ENCODE measurements at places on chromosomes 7 and 10.
A peak's percentile ranks its signal among the peaks of the same experiment; 100 is the strongest.

GRCh38 chr10:91071786-91072185 lies 148.7 kb upstream of the PCGF5 start:
- DNase-seq, result no peak

DNA sequence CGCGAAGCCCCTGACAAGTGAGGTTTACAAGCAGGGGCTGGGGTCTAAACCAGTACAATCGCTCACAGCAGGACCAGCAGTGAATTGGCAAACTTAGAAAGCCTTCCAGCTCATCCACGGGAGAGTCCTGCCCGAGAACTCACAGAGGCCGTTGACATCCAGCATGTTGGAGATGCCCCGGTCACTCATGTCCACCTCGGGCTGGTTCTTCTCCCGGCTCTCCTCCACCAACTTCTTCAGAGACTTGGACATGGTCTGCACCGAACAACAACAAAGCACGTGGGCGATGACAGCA lies 447 bp downstream of the RSU1 start:
- no peak for DNase-seq

DNA sequence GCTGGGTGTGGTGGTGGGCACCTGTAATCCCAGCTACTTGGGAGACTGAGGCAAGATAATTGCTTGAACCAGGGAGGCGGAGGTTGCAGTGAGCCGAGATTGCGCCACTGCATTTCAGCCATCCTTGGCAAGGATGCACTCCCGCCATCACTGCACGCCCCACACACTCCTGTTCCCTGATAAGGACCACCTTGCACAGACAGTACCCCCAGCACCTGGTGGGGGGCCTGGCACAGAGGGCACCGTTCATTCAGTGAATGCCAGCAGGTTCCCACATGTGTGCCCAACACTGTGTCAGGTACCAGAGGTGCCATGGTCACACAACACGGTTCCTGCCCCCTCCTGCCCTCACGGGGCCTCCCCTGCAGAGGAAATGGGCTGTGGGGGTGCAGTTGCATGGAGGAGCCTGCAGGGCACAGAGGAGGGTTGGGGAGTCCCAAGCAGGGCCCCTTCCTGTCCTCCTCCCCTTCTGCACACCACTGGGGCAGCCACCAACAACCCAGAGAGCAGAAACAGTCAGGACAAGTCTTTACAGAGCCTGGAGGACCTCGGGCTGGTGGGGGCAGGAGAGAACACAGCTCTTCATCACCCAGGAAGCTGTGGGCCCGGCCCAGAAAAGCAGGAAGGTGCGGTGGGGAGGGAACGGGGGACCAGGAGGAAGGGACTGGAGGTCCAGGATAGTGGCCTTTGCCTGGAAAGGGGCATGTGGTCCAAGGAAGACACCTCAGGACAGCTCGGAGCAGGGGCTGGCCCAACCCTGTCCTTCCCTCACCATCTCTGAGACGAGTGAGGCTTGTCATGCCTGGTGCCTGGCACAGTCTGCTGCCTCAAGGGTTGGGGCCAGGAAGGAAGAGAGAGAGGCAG lies 7.1 kb downstream of the CRYGN start:
- DNase-seq, result no peak

DNA sequence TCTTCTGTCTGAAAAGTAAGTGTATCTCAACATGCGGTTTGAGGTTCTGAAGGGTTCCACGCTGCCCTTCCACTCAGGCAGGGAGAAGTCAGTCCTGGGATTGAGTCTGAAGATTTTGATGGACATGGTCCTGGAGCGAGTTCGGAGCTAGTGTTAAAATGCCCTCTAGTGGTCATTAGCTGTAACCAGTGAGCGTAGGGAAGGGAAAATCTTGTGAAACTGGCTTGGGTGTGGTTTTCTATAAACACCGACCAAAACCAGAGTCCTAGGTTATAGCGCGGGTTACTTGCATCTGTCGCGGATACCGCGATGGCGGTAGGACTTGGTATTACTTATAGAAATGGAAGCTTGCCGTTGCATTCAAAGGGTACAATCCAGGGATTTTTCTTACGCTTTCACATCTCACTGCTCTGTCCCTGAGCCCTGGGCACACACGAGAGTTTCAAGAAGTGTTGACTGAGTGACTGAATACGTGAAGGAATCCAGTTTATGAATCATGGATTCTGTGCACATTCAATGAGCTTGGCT lies 348.2 kb upstream of the C7orf33 start:
- DNase-seq, result no peak

- no peak for DNase-seq
These were observed 11.7 kb downstream of the TRPV6 start for GRCh38 chr7:142873871-142874270.

DNA sequence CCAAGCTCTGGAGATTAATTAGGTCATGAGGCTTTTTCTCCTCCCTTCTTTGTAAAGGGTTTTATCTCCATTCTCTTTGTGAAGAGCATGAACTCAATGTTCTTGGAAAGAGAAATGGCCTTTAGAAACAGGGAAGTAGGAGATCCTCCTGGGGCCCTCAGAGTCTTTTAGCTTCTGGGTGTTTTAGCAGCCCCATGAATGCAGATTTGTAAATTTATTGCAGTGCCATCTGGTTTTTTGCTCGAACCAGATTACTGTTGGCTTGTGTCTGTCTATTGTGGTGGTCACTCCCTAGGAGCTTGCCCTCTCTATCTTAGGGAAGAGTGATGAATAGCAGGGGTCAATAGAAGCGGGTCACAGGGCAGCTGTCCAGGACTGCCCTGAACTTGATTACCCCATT lies 110.6 kb downstream of the BTRC start:
- no peak for DNase-seq

- no peak for DNase-seq
These were observed 86.0 kb downstream of the CH25H start for GRCh38 chr10:89120931-89121763.

- no peak for DNase-seq
These were observed 96.0 kb upstream of the SAMD8 start for GRCh38 chr10:75015442-75015841.

GRCh38 chr7:34184466-34184865 lies 279.1 kb downstream of the BMPER start:
- DNase-seq, result no peak

DNA sequence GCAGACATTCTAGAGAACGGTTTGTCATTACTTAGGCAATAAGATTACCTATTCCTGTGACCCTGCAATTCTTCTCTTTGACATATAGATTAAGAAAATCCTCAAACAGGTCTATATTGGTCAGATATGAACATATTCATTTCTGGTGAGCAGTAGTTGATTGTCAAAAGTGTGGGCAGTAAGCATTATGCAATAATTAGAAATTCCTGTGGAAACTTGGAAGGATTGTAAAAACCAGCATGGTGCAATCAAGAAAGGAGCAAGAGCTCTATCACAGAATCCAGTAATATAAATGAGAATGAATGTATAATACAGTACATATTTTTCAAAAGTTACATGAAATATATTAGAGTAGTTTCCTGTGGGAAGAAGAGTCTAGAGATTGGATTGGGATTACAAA lies 406.5 kb downstream of the SUGCT start:
- no peak for DNase-seq

DNA sequence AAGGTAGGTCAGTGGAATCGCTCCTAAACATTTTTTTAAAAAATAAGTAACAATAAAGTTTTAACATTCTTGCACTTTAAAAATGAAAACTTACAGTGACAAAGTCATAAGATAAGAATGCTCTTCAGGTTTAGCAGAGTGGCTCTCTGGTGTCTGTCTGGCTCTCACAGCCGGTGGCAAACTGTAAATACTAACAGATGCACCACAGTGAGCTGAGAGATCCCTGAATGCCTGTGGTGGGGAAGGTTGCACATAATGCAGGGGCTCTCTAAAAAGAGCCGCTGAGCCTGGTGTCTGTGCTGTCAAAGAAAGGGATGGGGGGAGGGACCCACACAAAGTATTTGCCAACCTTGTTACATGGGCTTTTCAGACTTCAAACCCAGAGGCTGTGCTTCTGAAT lies 498.3 kb downstream of the CCSER2 start:
- DNase-seq, result no peak

- no peak for DNase-seq
These were observed 59.2 kb downstream of the AKR1E2 start for GRCh38 chr10:4885162-4885561.

DNA sequence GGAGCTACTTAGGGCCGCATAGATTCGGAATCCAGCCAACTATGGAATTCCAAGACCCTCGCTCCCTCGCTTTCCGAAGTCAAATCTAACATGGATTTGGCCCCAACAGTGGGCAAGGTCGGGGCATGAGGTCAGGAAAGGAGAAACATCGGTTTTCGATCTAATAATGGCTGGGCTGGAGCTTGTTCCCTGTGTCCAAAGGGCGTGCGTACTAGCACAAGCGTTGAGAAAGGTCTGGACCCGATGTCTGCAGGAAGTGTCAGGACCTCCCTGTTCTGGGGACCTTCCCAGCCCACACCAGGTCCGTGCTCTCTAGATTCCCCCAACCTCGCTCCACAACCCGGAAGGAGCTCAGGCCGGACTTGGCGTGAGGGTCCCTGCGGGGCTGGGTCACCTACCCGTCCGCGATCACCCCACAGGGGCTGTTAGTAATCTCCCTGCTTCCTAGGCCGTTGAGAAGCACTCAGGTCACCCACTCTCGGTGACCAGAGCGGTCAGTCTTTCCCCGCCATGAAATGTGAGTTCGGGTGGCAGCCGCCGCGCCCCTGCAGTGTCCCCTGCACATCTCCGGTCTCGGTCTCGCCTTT lies 4.8 kb downstream of the FEZF1 start:
- no peak for DNase-seq

- no peak for DNase-seq
These were observed 12.7 kb upstream of the SNX8 start for GRCh38 chr7:2326951-2327350.

GRCh38 chr7:100118388-100119071 lies 628 bp downstream of the TAF6 start:
- no peak for DNase-seq

GRCh38 chr7:124781907-124782734 lies 16.5 kb upstream of the GPR37 start:
- DNase-seq, result no peak

DNA sequence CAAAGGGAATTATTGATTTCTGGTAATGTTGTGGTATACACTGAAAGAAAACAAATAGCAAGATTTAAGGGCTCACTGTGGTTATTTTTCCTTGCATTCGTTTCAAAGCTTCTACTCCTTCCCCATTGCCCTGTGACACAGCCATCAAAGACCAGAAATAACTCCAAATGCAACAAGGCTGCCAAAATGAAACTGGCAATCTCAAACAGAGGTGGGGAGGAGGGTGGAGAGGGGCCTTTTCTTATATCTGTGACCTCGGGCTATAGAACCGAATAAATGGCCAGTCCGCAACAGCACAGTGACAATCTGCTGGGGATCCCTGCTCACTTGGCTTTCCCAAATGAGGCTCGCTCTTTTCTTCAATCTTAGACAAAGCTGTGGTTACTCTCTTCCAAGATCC lies 17.4 kb upstream of the SPOCK2 start:
- no peak for DNase-seq

DNA sequence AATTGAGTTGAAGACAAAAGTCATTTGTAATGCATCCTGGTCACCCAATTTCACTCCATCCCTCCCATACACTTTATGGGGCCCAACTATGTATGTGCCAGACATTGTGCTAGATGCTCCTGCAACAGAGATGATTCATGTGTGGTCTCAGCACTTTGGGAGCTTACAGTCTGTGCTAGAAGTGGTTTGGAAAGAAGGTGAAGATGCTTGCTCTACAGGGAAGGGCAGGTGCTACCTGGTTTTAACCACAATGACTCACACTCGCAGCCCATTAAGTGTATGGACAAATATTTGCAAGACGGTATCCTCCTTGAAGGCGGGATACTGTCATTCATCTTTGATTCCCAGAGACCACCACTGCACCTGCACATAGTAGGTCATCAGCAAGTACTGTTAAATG lies 257.6 kb downstream of the OTUD1 start:
- no peak for DNase-seq

- DNase-seq, result peak; percentile 6
These were observed at the start of gene COL1A2 for GRCh38 chr7:94394437-94395140. Gene COL1A2 (plus strand): TSS chr7:94394895. CDS start chr7:94395032, 137 bp downstream.

GRCh38 chr7:95303013-95303905 lies 21.1 kb downstream of the PON1 start:
- no peak for DNase-seq

- DNase-seq, result no peak
These were observed 164.6 kb upstream of the KCTD7 start for GRCh38 chr7:66464059-66464458.

DNA sequence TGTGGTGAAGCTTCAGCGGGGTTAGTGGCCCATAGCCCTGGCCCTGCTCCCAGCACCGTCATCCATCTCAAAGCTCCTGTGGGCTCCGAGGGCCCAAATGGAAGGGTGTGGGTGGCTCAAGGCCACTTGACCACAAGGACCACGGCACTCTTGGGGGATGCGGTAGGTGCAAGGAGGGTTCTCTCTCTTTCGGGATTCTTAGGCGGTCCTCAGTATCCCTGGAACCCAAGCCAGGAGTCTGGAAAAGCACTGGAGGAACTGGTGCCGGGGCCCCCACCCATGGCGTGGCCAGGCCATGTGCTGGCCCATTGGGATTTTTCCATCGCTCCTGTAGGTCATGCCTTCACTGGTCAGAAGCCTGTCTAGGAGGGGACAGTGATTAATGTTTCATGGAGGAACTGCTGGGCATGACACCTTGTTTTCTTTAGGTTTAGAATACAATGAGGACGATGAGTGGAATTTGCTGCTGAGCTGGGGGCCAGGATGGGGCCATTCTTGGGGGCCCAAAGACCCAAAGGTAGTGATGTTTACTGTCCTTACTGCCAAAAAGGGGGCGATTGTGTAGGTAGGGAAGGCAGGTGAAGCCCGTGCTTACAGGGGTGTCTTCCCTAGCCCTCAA lies 16.7 kb downstream of the AQP1 start:
- DNase-seq, result no peak

GRCh38 chr10:109783286-109783685 lies 140.0 kb downstream of the XPNPEP1 start:
- DNase-seq, result no peak

DNA sequence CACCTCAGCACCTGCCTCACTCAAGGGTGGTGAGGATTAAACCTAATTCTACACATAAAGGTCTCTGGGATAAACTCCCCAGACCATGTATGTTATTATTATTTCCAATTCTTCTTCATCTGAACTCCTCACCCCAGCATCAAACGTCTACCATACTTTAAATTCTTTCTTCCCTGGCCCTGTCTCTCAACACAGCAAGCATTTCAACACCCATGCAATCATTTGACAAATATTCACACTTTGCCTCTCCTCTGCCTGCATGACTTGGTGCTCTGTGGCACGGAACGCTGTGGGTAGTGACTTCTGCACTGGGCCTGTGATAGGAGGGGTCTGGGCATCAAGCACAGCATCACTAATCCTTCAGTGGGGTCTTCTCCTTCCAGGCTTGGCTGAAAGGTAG lies 490.8 kb downstream of the TNS3 start:
- DNase-seq, result no peak
